Heart left ventricle (tissue), 16 donors: ENCODE measurements at places on chromosomes 2 and 18. TPM values are rescaled to one million over a fixed set of nuclear protein-coding genes. Genes with fewer than 3 reads are reported as not detected.

GRCh38 chr2:15449556-15450236 is 111.4 kb downstream of the NBAS start:
- peaks cover 18% of the 10 kb centered on the region for H3K36me3 ChIP-seq
- no peak overlapping the region for H3K4me3 ChIP-seq
- H3K27ac ChIP-seq: peak overlapping the region; percentile 32
- no peaks in the 10 kb centered on the region for H3K27me3 ChIP-seq
- peaks cover 25% of the 10 kb centered on the region for H3K4me1 ChIP-seq

- H3K4me3 ChIP-seq: no peak overlapping the region
- no peak overlapping the region for H3K27ac ChIP-seq
- no peaks in the 10 kb centered on the region for H3K27me3 ChIP-seq
- DNase-seq: no peak
- H3K4me1 ChIP-seq: no peaks in the 10 kb centered on the region
These were observed 50.3 kb downstream of the INHBB start for GRCh38 chr2:120396013-120396860.

CHAC2 gene
- 3.2 TPM for total RNA-seq

NTSR2 gene
- not detected for total RNA-seq

LGALSL gene
- total RNA-seq: 11.8 TPM
